Sigmoid colon (tissue), 7 donors: ENCODE measurements at places on chromosomes 6 and 20. TPM values are rescaled to one million over a fixed set of nuclear protein-coding genes. Genes with fewer than 3 reads are reported as not detected.

The COL21A1 gene
- not detected for polyA plus RNA-seq

The TSHZ2 gene
- polyA plus RNA-seq, result 1.2 TPM

The INSM1 gene
- polyA plus RNA-seq, result 1.4 TPM

The SLC26A8 gene
- not detected for polyA plus RNA-seq

The C20orf141 gene
- polyA plus RNA-seq, result not detected

The STMND1 gene
- polyA plus RNA-seq, result not detected

The CFAP206 gene
- 0.04 TPM for polyA plus RNA-seq

The LY6G6F gene
- not detected for polyA plus RNA-seq

The CST1 gene
- not detected for polyA plus RNA-seq

The SLC52A3 gene
- polyA plus RNA-seq, result 5.3 TPM

The TOX2 gene
- 3.6 TPM for polyA plus RNA-seq

The NR2E1 gene
- not detected for polyA plus RNA-seq

The TTK gene
- 5.9 TPM for polyA plus RNA-seq

The ARID1B gene
- polyA plus RNA-seq, result 30.4 TPM

The EGFL8 gene
- polyA plus RNA-seq, result 2.3 TPM

The KIAA1586 gene
- polyA plus RNA-seq, result 3.0 TPM

The BPIFB4 gene
- polyA plus RNA-seq, result not detected

The TPBG gene
- polyA plus RNA-seq, result 7.3 TPM

The ELOVL2 gene
- polyA plus RNA-seq, result not detected

The PHACTR3 gene
- 1.5 TPM for polyA plus RNA-seq

The HSPA12B gene
- 7.8 TPM for polyA plus RNA-seq

The DEFB124 gene
- polyA plus RNA-seq, result not detected

The ENTPD6 gene
- polyA plus RNA-seq, result 117 TPM

The BIRC7 gene
- polyA plus RNA-seq, result 0.15 TPM

The ECT2L gene
- not detected for polyA plus RNA-seq

The SOX4 gene
- polyA plus RNA-seq, result 6.2 TPM

The PTCRA gene
- polyA plus RNA-seq, result not detected

The ASIP gene
- polyA plus RNA-seq, result not detected

The PAQR8 gene
- 16.4 TPM for polyA plus RNA-seq
